ENCODE measurements at places on chromosomes 13 and 19.

GRCh38 chr13:31045286-31046081 lies 113.0 kb downstream of the TEX26 start:
- H3K4me1 ChIP-seq: peaks cover 57% of the 10 kb centered on the region
- H3K27ac ChIP-seq: no peak overlapping the region
- no peaks in the 10 kb centered on the region for H3K36me3 ChIP-seq
- peak; percentile 73 for DNase-seq
- H3K27me3 ChIP-seq: peaks cover 14% of the 10 kb centered on the region

DNA sequence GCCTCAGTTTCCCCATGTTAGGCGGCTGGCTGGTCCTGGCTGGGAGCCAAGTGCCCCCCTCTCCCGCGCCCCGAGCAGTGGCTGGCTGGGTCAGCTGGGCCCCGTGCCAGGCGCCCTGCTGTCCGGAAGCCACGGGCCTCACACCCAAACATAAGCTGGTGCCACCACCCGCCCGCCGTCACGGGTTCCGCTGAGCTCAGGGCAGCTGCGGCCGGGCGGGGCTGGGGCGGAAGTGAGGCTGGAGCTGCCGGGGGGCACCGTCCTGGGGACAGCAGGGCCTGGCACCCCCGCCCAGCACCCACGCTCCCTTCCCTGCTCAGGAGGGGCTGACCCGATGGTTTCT lies 19.3 kb downstream of the HCN2 start:
- peaks cover 29% of the 10 kb centered on the region for H3K4me1 ChIP-seq
- H3K27ac ChIP-seq: no peak overlapping the region
- no peak for DNase-seq
- H3K27me3 ChIP-seq: no peaks in the 10 kb centered on the region
- no peak overlapping the region for H3K4me3 ChIP-seq

DNA sequence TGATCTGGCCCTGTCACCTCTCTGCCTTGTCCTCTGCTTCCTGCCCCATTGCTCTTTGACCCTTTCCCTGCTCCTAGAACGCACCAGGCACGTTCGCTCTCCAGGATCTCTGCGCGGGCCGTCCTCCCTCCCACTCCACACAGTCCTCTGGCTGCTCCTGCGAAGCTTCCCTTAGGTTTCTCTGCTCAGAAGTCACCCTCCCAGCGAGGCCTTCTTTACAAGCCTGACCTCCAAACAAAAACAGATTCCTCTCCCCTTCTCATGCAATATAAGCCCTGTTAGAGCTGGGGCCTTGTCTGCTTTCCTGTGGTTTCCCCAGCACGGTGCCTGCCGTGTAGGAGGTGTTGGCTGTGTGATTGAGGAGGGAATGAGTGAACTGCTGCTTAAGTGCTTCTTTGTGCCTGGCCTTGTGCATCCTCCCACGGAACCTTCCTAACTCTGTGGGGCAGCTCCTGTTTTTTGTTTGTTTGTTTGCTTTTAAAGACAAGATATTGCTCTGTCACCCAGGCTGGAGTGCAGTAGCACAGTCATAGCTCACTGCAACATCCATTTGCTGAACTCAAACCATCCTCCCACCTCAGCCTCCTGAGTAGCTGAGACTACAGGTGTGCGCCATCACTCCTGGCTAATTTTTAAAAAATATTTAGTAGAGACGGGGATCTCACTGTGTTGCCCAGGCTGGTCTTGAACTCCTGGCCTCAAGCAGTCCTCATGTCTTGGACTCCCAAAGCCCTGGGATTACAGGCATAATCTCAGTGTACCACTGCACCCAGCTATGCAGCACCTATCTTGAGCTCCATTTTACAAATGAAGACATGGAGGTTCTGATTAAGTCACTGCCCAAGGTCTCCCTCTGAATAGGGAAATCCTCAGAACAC lies 82.0 kb downstream of the SIPA1L3 start:
- no peaks in the 10 kb centered on the region for H3K36me3 ChIP-seq
- no peak overlapping the region for H3K4me3 ChIP-seq
- H3K27me3 ChIP-seq: no peaks in the 10 kb centered on the region
- DNase-seq: no peak
- H3K4me1 ChIP-seq: peaks cover 23% of the 10 kb centered on the region

- no peak for DNase-seq
- no peaks in the 10 kb centered on the region for H3K36me3 ChIP-seq
- no peaks in the 10 kb centered on the region for H3K4me1 ChIP-seq
These were observed 56.1 kb upstream of the FREM2 start for GRCh38 chr13:38630780-38631179.

DNA sequence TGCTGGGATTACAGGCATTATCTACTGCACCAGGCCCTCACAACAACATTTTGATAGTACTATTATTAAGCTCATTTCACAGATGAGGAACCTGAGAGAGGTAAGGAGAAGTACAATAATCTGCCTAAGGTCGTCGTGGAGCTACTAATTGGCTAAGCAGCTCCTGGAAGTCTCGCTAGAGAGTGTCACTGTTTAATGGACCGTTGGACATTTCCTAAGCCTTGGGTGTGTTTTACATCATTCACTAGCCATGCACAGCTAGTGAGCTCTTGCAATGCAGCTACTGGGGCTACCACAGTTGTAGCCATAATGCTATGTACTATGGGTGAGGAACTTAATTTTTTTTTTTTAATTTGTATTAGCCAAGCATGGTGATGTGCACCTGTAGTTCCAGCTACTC lies 34.0 kb upstream of the OR1M1 start:
- H3K27ac ChIP-seq: no peak overlapping the region
- H3K4me3 ChIP-seq: no peak overlapping the region
- DNase-seq: no peak
- H3K36me3 ChIP-seq: no peaks in the 10 kb centered on the region
- H3K4me1 ChIP-seq: no peaks in the 10 kb centered on the region

GRCh38 chr19:39416152-39417120 lies 4.0 kb downstream of the PLEKHG2 start:
- DNase-seq: no peak
- peaks cover 20% of the 10 kb centered on the region for H3K4me1 ChIP-seq
- peaks cover 2% of the 10 kb centered on the region for H3K27me3 ChIP-seq

DNA sequence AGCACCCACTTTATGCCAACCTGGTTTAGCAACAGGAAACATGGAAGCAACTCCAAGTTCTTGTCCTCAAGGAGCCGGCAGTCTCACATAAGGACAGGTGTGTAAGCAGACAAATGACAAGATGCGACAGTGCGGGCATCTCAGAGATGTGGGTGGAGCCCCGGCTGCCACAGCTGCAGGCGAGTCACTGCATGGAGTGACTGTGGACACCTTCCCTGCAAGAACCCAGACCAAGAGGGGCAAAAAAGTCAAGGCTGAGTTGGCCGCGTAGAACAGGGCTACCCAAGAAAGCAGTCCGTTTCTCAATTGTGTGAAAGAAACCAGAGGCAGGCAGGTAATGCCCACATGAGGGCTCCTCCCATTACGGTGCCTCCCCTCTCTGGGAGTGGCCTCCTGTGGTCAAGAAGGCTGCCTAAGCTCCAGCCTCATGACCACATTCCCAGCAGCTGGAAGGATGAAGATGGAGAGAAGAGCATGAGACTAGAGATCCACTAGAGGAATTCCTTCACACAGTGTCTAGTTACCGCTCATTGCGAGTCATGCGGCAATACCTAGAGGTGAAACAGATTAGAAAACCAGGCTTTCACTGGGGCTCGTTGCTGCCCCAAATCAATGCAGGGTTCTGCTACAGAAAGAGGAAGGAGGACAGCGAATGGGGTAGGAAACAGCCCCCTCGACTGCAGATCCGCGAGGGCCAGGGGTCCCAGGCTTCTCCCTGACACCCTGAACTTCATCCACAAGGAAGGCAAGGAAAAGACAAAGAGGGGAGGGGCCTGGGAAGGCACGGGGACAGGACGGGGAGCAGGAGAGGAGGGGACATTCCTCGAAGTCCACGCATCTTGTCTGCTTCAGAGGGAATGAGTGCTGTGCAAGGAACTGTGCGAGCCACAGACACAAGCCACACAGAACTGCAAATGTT lies 80.2 kb downstream of the SPACA7 start:
- no peak for DNase-seq
- no peaks in the 10 kb centered on the region for H3K36me3 ChIP-seq
- H3K4me3 ChIP-seq: no peak overlapping the region
- peaks cover 15% of the 10 kb centered on the region for H3K27me3 ChIP-seq
- H3K27ac ChIP-seq: no peak overlapping the region
- H3K4me1 ChIP-seq: no peaks in the 10 kb centered on the region

GRCh38 chr19:17965370-17966128 lies 1.4 kb upstream of the KCNN1 start:
- DNase-seq: no peak
- H3K4me1 ChIP-seq: peaks cover 10% of the 10 kb centered on the region
- peaks cover 42% of the 10 kb centered on the region for H3K27me3 ChIP-seq
- H3K27ac ChIP-seq: no peak overlapping the region
- H3K4me3 ChIP-seq: no peak overlapping the region

DNA sequence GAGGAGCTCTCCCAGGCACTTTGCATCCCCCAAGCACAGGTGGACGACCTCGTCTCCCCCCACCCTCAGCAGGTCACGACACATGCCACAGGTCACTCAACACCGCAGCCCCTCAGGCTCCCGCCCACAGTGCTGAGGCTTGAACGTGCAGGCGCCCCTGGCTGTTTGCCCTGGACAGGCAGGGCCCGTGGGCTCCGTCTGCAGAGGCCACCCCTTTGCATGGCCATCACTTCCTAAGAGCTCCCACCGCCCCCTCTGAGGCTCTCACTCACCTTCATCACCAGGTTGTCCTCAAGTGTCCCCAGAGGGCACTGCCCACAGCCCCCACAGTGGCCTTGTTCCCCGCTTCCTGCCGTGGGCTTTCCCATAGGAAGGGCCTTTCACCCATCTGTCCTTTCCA lies 132.1 kb upstream of the MCF2L start:
- no peaks in the 10 kb centered on the region for H3K27me3 ChIP-seq
- DNase-seq: no peak
- no peak overlapping the region for H3K27ac ChIP-seq
- no peak overlapping the region for H3K4me3 ChIP-seq

GRCh38 chr19:13417054-13417453 lies 89.2 kb downstream of the CACNA1A start:
- peaks cover 10% of the 10 kb centered on the region for H3K27me3 ChIP-seq
- no peak overlapping the region for H3K27ac ChIP-seq
- H3K4me3 ChIP-seq: no peak overlapping the region
- H3K36me3 ChIP-seq: no peaks in the 10 kb centered on the region

Data from activated naive CD8-positive, alpha-beta T cell treated with anti-CD3 and anti-CD28 coated beads, Interleukin-2, amount 50 U/mL, for 24 hours (primary cell).